Mesothelial cell of epicardium (in vitro differentiated cells): ENCODE measurements at places on chromosomes 2 and 18. TPM values are rescaled to one million over a fixed set of nuclear protein-coding genes. Genes with fewer than 3 reads are reported as not detected.

CBLN2 gene
- total RNA-seq = 0.53 TPM in 1 of 3 replicates, not detected in the others

KCNE4 gene
- total RNA-seq = 9.0 to 9.3 TPM (median 9.2 TPM) in 3 replicates

NETO1 gene
- total RNA-seq = not detected in 3 replicates

DNA sequence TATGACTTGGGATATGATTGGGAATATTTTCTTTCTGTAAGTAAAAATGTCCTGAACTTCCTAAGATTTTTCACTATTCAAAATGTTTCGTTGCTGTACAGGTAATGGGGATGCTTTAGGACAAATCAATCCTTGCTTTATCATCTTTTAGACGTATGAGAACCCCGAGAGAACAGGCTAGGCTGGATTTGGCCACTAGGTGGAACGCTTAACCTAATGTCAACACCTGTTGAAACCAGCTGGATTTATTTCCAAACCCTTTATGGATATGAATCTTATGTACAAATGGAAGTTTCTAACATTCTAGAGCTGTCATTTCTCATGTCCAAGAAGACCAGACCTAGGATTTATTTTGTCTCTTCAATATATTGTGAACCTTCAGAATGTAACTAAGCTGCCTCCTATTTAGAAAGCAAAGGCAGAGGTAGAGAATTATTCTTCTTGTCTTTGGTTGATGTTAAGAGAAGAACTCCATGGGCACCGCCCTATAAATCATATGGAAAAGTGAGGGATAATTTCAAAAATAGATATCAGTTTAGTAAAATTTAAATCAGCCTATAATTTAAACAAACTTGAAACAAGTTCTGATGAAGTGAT lies 96.7 kb downstream of the PMAIP1 start:
- no peaks in the 10 kb centered on the region for H3K36me3 ChIP-seq
- no peaks in the 10 kb centered on the region for H3K4me1 ChIP-seq
- no peak for DNase-seq
- H3K27me3 ChIP-seq = peaks cover 69% of the 10 kb centered on the region

PER2 gene
- 11.4 to 12.7 TPM (median 11.7 TPM) in 3 replicates for total RNA-seq

DNA sequence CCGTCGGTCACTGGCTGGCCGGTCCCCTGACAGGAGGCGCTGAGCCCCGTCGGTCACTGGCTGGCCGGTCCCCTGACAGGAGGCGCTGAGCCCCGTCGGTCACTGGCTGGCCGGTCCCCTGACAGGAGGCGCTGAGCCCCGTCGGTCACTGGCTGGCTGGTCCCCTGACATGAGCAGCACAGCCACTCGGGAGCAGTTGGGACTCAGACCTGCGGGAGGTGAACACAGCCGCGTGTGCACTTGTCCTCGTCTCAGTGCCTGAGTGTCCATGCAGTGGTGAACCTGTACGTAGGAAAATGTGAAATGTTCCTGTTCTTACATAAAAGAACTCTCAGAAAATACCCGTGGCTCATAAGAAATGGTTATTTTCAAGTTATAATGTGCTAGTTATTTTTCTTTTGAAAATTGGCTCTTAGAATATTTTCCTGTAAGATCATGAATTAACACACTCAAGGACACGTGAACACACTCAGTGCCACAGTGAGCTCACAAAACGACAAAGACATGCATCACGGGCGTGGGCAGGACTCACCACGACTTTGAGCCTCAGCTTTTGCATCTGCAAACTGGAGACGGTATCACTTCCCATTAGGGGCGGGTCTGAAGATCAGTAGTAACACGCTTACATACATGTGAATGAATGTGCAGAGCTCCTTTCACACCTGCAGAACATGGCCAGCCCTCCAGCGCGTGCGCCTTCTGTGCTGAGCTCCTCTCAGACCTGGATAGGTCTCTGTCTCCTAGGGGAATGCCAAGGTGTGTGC lies 21.1 kb upstream of the NFATC1 start:
- peaks cover 24% of the 10 kb centered on the region for H3K36me3 ChIP-seq
- H3K27ac ChIP-seq = no peak overlapping the region
- H3K4me3 ChIP-seq = no peak overlapping the region
- H3K4me1 ChIP-seq = peaks cover 5% of the 10 kb centered on the region
- no peaks in the 10 kb centered on the region for H3K27me3 ChIP-seq
- no peak for DNase-seq

DNA sequence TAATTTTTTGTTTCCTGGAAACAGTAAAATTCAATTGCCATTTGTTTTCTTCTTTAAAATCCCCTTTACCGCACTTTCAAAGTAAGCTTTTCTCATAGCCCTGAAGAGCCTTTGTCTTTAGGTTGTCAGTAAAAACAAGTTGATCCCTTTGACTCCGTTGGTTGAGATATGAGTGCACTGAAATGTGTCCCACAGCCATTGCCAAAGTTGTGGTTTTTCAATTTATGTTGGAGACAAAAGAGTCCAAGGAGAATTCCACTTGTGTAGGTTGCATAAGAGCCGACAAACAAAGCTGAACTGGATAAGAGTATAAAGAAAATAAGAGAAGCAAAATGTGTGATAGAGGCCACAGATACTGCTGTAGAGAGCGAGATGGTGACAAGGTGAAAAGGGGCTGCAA lies 26.1 kb upstream of the HNMT start:
- peaks cover 67% of the 10 kb centered on the region for H3K4me1 ChIP-seq
- H3K4me3 ChIP-seq = no peak overlapping the region

ACMSD gene
- total RNA-seq = not detected in 3 replicates

- DNase-seq = no peak
- H3K27me3 ChIP-seq = no peaks in the 10 kb centered on the region
- H3K36me3 ChIP-seq = peaks cover 40% of the 10 kb centered on the region
- peaks cover 64% of the 10 kb centered on the region for H3K4me1 ChIP-seq
- H3K4me3 ChIP-seq = no peak overlapping the region
- peak overlapping the region; percentile 91 for H3K27ac ChIP-seq
Observed at GRCh38 chr18:6879508-6880195, 150.1 kb downstream of the ARHGAP28 start.

DNA sequence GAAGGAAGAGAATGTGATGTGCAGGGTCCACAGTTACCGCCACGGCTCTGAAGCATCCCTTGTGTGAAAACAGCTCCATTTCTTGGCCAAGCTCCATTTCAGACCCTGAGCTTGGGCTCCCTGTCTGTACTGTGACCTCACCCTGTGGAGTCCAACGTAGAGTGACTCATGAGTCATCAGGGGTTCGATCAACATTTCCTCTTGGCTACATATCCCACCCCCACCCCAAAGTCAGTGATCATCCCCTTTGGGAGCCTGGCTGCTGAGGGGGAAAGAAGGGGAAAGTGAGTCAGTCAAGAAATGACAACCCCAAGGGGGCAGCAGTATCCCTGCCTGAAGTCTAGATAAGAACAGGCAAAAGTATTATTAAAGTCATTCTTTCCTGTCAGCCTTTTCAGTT lies 62.2 kb downstream of the PAPOLG start:
- no peak overlapping the region for H3K27ac ChIP-seq
- no peak overlapping the region for H3K4me3 ChIP-seq
- H3K27me3 ChIP-seq = peaks cover 19% of the 10 kb centered on the region
- DNase-seq = no peak

- H3K27me3 ChIP-seq = peaks cover 54% of the 10 kb centered on the region
- no peaks in the 10 kb centered on the region for H3K36me3 ChIP-seq
- peaks cover 37% of the 10 kb centered on the region for H3K4me1 ChIP-seq
- no peak overlapping the region for H3K4me3 ChIP-seq
Observed at GRCh38 chr2:18830962-18831361, 241.6 kb upstream of the NT5C1B start.

DNA sequence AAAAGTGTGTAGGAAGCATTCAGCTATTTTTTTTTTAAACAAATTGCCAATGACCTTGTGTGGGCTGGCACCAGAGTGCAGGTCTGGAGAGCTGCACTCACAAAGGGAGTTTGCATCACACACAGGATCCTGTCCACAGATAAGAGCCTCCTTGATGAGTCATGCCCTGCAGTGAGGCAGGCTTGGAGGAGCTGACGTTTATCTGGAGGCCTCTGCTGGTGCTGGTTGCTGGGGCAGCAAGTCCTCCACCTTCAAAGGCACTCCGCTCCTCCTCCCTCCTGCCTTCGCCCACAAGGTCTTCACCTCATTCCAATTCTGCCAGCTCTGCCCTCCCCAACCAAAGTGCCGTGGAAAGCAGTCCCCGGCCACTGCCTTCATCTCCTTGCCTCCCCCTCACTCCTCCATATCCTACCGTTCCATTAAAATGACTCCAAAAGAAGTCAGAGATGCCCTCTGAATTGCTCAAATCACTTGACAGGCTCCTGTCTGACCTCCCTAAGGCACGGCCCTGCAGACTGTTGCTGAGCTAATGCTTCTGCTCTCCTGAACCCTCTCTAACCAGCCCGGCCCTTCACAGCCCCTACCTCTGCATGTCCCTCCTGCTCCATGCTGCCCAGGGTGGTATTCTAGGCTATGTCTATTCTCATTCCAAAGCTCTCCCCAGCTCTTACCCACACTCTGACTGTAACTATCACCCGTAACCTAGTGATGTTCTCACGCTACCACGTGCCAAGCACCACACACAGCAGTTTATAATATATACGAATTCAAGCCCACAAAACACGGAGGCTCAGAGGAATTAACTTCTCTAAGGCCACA lies 30.9 kb downstream of the LONRF2 start:
- no peak overlapping the region for H3K4me3 ChIP-seq
- H3K4me1 ChIP-seq = peaks cover 2% of the 10 kb centered on the region
- DNase-seq = peak; percentile 60
- H3K27ac ChIP-seq = no peak overlapping the region
- no peaks in the 10 kb centered on the region for H3K27me3 ChIP-seq
- H3K36me3 ChIP-seq = peaks cover 24% of the 10 kb centered on the region

- H3K4me3 ChIP-seq = no peak overlapping the region
- DNase-seq = no peak
- H3K36me3 ChIP-seq = peaks cover 15% of the 10 kb centered on the region
- H3K4me1 ChIP-seq = peaks cover 6% of the 10 kb centered on the region
Observed at GRCh38 chr2:33104726-33105125, 158.0 kb downstream of the LTBP1 start.

SOWAHC gene
- 15.9 to 16.8 TPM (median 16.0 TPM) in 3 replicates for total RNA-seq

STAM2 gene
- total RNA-seq = 29.0 to 30.4 TPM (median 30.3 TPM) in 3 replicates

- peaks cover 18% of the 10 kb centered on the region for H3K4me1 ChIP-seq
- H3K4me3 ChIP-seq = no peak overlapping the region
- H3K27me3 ChIP-seq = no peaks in the 10 kb centered on the region
- DNase-seq = no peak
Observed at GRCh38 chr2:138708682-138709241, 71.4 kb downstream of the NXPH2 start.

- no peak overlapping the region for H3K4me3 ChIP-seq
- no peak for DNase-seq
- peak overlapping the region; percentile 32 for H3K27ac ChIP-seq
- no peaks in the 10 kb centered on the region for H3K27me3 ChIP-seq
- peaks cover 17% of the 10 kb centered on the region for H3K4me1 ChIP-seq
Observed at GRCh38 chr2:178250429-178250828, 56.1 kb downstream of the OSBPL6 start.

- no peaks in the 10 kb centered on the region for H3K4me1 ChIP-seq
- DNase-seq = no peak
- no peaks in the 10 kb centered on the region for H3K27me3 ChIP-seq
- no peak overlapping the region for H3K27ac ChIP-seq
- peaks cover 42% of the 10 kb centered on the region for H3K36me3 ChIP-seq
Observed at GRCh38 chr2:86047575-86048382, 57.9 kb downstream of the POLR1A start.

DNA sequence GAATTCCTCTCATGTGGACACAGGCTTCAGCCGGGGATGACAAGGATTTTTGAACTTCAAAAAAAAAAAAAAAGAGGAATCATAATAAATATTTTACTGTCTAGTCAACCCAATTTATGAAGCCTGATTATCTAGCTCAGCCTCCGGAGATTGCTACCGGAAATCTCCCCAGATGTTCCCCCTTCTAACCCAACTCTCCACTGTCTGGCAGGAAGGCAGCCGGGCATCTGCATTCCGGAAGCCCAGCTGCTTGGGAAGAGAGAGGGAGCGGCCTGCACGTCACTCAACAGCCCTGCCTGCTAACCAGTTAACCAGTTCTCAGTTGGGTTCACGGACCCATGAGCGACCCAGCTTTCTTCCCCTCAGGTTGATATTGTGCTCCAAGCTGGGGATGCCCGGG lies 87.2 kb upstream of the POU3F3 start:
- H3K27ac ChIP-seq = no peak overlapping the region
- peaks cover 5% of the 10 kb centered on the region for H3K27me3 ChIP-seq
- DNase-seq = no peak
- no peaks in the 10 kb centered on the region for H3K36me3 ChIP-seq
- H3K4me3 ChIP-seq = no peak overlapping the region
- no peaks in the 10 kb centered on the region for H3K4me1 ChIP-seq

GRCh38 chr2:16716024-16716423 lies 50.4 kb upstream of the CYRIA start:
- DNase-seq = no peak
- H3K36me3 ChIP-seq = no peaks in the 10 kb centered on the region
- H3K4me3 ChIP-seq = no peak overlapping the region
- no peak overlapping the region for H3K27ac ChIP-seq

AQP12A gene
- total RNA-seq = not detected in 3 replicates

CXCR4 gene
- total RNA-seq = 1.5 to 2.1 TPM (median 1.8 TPM) in 3 replicates

DNA sequence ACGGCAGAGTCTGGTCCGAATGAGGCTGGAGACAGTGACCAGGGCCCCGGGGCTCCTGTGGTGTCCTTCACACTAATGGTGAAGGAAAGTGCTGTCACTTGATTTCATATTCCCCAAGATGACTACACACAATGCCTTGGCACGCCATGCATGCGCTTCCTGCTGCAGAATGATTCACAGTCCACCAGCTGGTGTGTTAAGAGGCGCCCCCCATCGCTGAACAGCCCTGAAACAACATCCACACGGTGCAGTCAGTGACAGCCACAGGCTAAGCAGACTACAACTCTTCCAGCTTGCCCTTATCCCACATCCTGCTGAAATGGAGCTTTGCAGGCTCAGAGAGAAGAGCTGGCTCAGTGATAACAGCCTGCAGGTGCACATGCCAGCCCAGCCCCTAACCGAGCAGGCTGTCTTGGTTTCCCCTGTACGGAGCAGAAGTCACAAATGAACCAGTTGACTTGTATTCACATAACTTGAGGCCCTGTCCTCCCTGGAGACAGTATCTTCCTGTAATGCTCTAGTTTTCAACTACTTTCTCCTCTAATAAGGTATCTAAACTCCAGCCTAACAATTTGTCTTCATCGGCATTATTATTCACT lies 24.3 kb upstream of the CDH20 start:
- H3K36me3 ChIP-seq = no peaks in the 10 kb centered on the region
- H3K4me1 ChIP-seq = no peaks in the 10 kb centered on the region
- H3K4me3 ChIP-seq = no peak overlapping the region
- H3K27ac ChIP-seq = no peak overlapping the region

DNA sequence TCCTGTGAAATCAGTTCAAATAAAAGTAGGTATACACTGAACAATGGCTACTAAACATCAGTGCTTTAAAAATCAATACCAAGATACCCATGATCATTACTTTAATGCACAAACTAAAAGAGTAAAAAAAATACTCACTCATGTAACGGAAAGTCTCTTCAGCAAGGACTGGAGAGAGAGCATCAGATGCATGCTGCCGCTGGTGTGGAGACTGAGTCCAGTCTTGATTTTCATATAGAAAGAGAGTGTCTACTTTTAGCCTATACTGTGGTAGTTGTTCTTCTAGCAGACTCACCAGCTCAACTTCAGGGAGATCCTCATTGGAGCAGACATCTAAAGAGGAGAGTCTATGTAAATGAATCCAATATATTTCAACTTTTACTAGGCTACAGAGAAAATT lies 44.0 kb downstream of the TRAK2 start:
- peak overlapping the region; percentile 39 for H3K4me3 ChIP-seq
- H3K27ac ChIP-seq = peak overlapping the region; percentile 65
- peaks cover 53% of the 10 kb centered on the region for H3K4me1 ChIP-seq
- H3K36me3 ChIP-seq = peaks cover 12% of the 10 kb centered on the region
- DNase-seq = no peak
- no peaks in the 10 kb centered on the region for H3K27me3 ChIP-seq

KCNJ3 gene
- total RNA-seq = 0.97 to 1.4 TPM (median 1.2 TPM) in 3 replicates
